NCI-H1694 treated with DMSO at 0.1 percent for 48 hours (cell line): ENCODE measurements at places on chromosomes 2 and 18.
A peak's percentile ranks its signal among the peaks of the same experiment; 100 is the strongest.

DNA sequence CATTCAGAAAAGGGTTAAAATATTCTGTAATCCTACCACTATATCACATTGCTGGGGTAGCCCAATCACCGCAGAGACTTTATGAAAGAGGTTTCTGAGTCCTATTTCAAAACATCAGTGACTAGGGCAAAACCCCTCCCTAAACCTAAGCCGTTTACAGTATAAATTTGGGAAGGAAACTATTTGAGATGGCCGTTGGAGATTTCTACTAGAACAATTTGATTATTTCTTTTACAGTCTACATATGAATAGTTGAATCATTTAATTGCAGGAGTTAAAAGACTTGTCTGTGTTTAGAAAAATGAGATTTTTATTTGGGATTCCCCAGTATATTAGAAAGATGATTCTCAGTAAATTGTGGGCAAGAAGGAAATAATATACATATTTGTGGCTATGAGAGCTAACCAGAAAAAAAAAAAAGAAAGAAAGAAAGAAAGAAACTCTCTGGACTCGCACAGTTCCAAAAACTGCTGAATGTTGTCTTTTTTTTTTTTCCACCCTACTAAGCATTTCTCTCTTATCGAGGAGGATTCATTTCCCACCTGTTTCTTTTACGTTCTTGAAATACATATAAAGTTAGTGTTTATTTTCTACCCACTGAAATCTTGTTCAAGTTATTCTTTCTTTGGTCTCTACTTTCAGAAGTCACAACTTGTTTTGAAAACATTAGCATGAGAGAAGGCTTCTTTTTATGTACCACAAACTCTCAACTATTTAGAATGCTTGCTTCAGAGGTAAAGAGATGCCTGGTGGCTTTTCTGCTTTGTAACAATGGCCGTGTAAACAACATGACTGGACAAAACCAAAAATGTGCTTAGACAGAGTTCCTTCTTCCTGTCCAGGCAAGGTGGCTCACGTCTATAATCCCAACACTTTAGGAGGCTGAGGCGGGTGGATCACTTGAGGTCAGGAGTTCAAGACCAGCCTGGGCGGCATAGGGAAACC lies 65.9 kb downstream of the BCL2 start:
- no peak for DNase-seq

DNA sequence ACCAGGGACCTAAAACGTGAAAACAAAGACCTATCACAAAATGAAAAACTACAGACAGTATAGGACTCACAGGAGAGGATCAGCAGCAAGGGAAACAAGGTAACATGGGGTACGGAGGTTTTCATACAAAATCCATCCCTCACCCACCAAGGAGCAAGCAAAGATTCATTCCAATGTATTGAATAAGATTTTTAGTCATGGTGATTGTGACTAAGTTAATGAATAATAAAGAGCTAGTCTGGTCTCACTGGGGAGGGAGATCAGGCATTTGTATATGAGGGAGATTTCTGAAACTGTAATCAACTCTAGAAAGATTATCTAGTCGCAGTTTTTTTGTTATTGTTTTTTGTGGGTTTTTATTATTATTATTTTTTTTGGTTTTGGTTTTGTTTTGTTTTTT lies 336.5 kb upstream of the MMADHC start:
- no peak for DNase-seq

- DNase-seq, result no peak
These were observed 12.7 kb downstream of the FBLN7 start for GRCh38 chr2:112150851-112151250.

GRCh38 chr2:224449212-224450147 lies 47.6 kb upstream of the FAM124B start:
- DNase-seq, result peak; percentile 29

- DNase-seq, result no peak
These were observed 133.5 kb downstream of the CERS6 start for GRCh38 chr2:168589236-168590211.

DNA sequence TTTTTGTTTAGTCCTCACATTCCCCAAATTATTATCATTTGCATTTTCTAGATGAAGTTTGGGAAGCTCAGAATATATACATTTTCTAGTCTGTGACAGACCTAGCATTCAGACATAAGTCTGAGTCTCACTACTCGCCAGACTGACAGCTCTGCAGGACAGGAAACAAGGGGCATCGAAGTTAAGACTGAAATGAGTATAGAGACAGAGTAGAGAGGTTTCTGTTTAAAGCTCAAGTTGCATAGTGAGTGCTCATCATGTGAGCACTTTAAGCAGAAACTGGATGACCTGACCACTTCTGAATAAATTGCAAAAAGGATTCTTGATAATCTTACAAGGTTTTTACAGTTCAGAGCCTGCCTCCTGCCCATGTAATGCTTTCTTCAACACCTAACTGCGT lies 1.1 kb downstream of the HADHB start:
- no peak for DNase-seq

- DNase-seq, result no peak
These were observed 29.4 kb upstream of the CHMP3 start for GRCh38 chr2:86592547-86593230.

GRCh38 chr2:210337159-210337558 lies 22.2 kb upstream of the MYL1 start:
- no peak for DNase-seq

DNA sequence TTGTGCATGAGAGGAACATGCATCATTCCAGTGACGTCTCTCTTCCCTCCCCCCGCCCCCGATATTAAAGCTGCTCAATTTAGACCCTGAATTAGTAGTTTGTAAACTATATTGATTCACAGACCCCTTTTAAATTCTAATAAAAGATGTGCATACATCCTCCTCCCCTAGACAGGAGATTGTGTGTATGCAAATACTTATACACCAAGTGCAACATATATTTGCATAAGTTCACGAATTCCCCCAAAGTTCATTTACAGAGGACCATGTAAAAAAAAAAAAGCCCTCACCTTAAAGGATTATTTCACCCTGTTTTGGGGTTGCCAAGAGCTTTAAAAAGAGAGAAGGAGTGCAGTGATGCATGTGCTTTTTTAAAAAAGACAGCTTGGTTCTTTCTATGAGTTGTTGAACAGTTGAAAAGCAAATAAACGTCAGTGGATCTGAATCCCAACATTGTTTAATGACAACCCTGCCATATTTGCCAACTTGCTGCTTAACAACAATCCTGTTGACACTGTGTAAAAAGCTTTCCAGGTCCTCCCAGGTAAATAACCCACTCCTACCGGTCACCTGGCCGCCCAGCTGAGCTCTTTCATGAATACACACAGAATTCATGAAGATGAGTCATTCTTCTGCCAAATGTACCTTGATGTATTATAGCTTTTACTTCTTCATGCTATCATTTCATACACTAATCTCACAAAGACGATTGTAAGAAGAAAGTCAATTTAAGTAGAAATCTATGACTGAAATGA lies 211.5 kb downstream of the IKZF2 start:
- peak; percentile 31 for DNase-seq

- no peak for DNase-seq
These were observed 255.2 kb downstream of the LPIN1 start for GRCh38 chr2:12001621-12002020.

GRCh38 chr2:41375901-41376300 lies 671.9 kb upstream of the PKDCC start:
- no peak for DNase-seq

GRCh38 chr2:233821196-233821595 lies 33.1 kb downstream of the HJURP start:
- no peak for DNase-seq

DNA sequence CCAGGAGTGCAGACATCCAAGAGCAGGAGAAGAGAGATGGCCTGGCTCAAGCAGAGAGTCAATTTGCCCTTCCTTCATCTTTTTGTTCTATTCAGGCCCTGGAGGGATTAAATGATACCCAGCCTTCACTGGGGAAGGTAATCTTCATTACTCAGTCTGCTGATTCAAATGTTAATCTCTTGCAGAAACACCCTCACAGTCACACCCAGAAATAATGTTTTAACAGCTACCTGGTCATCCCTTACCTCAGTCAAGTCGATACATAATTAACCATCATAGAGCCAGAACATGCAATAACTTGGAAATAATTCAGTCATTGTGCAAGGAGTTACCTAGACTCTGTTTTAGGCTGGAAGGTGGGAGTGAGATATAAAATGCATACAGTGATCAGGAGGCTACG lies 163.7 kb upstream of the TNP1 start:
- DNase-seq, result no peak
